NCI-H1417 treated with DMSO at 0.1 percent for 48 hours (cell line): ENCODE measurements at places on chromosomes 4 and X.

- no peak for DNase-seq
Observed at GRCh38 chr4:80173401-80173800, 23.9 kb upstream of the PRDM8 start.

GRCh38 chr4:152156442-152156841, 379.4 kb downstream of the FBXW7 start:
- no peak for DNase-seq

DNA sequence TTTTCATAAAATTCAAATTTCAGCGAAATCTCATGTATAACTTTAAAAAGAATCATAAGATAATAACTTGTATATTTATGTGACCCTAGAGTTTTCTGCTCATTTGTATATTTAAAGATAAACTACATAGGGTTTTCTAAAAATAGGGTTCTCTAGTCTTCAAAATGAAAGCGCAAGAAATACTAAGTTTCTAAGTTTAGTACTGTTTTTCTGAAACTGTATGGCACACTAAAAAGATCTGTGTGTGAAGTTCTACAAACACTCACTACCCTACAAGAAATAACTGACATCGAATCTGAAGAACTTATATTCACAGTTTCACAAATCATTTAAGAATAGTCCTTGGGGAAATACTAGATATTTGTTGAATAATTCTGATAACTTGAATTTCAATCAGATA, 38.7 kb upstream of the NDST4 start:
- DNase-seq: no peak

DNA sequence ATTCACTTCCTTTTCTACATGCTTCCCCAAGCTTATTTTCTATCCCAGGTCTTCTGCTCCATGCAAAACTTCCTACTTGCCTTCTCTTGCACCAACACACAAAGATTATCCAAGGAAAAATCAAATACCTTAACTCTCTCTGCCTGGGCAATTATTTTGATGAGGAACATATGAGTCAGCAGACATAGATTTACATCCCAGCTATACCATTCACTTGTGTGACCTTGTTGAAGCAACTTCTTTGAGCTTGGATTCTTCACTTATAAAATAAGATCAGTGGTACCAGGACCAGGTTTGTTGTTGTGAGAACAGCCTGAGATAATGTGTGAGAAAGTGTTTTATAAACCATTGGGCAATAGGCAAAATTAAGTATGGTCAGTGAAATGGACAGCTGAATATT, 39.1 kb upstream of the TMEM192 start:
- DNase-seq: no peak

- DNase-seq: no peak
Observed at GRCh38 chr4:172652369-172652768, 516.2 kb upstream of the GALNT7 start.

DNA sequence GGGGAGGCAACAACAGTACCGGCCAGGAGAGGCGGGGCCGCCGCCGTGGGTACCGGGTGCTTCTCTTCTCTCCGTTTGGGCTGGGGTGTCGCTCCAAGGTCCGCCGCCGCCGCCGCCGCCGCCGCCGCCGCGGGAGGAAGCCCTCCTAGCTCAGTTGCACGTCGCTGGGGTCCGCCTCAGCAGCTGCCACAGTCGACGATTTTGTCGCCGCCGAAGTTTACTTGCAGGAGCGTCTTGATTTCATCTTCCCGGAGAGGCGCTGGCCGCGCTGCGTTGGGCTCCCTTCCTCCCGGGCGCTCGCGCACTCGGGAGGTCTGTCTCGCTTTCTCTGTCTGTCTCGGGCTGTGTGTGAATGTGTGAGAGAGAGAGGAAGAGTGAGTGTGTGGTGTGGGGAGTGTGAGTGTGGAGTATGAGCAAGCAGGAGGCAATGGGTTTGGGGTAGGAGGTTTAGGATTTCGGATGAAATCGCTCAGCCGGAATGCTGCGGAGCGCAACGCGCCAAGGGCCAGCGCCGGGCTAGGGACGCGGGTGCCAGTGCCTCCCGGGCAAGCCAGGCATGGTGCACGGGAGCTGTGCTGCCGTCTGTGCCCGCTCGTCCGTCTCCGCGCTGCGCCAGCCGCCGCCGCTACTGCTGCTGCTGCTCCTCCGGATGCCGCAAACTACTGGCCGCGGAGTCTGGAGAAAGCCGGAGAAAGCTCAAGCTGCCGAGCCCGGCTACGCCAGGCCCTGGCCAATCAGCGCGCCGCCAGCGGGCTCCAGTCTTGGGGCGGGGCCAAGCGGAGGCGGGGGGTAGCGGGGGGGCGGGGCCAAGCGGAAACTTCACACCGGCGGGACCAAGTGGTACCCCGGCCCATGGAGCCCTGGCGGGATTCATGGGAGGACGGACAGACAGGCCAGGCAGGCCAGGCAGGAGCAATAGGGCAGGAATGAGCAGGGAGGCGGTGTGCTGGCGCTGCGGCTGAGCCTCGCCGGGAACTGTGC, at the start of gene PCDH19:
Gene PCDH19 (minus strand): TSS at position 664 of the 981 bp plus-strand sequence. CDS start 1,676 bp downstream, outside the sequence.
- no peak for DNase-seq

GRCh38 chr4:95410387-95410977, 138.3 kb downstream of the UNC5C start:
- no peak for DNase-seq

DNA sequence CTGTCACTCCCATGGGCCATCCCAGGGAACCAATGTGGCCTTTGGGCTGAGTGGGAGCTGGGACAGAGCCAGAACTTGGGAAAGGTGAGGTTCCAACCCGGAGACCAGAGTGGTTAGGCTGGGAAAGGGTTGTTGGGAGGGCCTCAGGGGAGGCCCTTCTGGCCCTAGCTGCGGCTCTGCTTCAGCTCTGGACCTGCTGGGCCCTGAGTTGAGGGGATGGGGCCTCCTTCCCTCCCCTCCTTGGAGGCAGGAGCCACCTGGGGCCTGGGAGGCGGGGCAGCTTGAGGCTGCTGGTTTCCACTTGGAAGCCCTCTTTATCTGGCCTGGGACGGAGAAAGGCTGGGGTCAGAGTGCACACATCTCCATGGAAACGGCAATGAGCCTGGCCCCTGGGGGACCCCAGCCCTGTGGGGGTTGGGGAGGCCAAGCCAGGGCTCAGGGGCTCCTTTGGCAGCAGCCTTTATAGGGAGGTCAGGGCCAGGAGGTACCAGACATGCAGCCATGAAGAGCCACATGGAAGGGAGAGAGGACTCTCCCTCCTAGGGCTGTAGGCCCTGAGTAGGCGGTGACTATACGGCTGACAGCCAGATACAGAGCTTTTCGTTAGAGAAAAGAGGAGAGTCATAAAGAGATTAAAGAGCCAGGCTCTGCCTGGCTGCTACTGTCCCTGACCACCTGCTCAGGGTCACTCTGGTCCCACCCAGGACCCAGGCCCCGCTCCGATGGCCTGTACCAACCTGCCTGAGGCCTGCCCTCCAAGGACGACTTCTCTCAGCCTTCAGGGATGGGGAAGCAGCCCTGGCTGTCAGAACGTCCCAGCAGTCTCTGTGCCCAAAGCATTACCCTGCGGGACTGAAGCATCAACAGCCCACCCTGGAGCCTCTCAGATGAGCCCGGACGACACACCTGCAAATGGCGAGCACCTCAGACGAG, 6.9 kb upstream of the NSD2 start:
- no peak for DNase-seq

DNA sequence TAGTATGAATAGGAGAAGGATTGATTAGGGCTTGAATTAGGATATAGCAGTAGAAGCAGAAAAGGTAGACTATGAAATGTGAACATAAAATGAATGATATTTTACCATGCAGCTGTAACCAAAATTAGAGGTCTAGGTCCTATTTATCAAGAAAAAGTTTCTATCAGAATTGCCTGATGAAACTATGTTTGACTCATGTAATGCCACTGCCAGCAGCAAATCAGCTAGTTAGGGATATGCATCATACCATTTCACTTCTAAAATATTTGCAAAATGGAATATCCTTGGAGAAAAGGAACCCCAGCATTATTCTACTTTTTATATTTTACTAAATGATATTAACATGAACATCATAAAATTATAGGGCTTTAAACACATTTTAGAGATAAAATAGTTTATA, 188.4 kb downstream of the WDFY3 start:
- DNase-seq: no peak

DNA sequence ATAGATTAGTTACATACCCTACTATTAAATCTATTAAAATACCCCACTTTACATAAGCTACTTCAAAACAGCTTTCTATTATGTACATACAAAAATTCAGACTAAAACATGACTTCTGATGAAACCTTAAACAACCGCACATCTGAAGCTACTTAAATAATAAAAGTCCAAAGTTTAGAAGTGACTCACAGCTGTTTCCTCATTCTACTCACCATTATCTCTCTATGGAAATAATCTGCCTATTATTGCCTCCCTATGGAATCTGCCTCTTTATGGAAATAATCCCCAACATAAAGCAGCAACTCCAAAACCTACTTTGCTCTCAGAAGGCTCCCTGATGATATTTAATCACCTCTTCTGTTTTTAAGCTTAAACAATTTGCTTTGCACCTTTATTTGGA, 15.7 kb upstream of the BANK1 start:
- DNase-seq: no peak
